ENCODE measurements at places on chromosomes 6 and 20.

DNA sequence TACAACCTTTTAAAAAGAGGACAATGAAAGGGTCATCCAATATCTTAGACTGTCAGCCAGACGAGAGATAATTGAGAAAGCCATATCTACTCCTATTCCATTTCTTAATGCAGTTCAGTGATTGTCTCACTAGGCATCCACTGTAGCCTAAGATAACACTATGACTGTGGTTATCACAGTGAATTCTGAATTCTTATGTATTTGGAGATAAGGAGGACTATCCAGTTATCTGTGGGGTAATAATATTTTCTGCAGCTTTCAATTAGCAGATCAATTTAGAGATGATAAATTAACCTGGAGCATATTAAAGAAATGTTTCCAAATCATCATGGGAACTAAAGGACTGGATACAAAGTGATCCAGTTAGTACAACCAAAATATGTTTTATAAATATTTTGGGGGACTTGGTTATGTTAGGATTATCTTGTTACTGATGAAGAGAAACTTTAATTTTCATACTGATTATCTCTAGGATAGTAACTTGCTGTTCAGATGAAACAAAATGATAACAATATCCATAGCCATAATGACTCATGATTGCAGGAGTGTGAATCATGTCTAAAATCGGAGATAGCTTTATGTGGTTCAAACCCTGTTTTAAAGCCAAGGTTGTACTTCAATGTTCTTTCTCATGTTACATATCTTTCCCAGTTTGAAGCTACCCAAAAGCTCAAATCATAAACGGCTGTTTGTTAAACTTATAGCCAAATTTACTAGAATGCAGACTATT lies 1152.0 kb downstream of the HACE1 start:
- DNase-seq, result no peak

DNA sequence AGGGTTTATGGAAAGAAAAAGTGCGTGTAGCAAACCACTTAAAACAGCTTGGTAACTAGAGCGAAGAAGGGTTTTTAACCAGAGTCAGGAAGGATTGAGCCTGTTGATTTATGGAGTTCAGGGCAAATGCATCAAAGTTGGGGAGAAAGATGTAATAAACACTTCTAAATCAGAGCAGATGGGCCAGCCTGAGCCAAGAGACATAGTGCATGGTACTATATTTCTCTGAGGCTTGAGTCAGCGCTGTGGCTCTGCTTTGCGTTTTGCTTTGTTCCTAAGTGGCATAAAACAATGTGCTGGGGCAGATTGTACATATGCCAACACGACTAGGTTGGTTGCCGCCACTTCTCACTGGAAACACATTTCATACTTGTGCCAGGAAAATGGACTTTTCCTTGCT lies 111.3 kb downstream of the BCKDHB start:
- DNase-seq, result no peak

- no peak for DNase-seq
Observed at GRCh38 chr6:142184307-142184706, 37.2 kb downstream of the VTA1 start.

DNA sequence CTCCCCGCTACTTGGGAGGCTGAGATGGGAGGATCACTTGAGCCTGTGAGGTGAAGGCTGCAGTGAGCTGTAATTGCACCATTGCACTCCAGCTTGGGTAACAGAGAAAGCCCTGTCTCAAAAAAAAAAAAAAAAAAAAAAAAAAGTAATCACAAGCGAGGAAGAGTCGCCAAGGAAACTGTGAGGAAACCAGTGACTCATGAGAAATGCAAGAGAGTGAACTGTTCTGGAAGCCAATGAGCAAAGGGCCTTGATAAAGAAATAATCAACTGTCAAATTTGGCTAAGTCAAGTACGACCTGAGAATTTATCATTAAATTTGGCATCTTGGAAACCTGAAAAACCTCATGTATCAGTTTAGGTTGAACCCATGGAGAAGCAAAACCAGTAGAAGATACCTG lies 16.1 kb upstream of the LAMP5 start:
- no peak for DNase-seq

- DNase-seq, result no peak
Observed at GRCh38 chr6:28910901-28911690, 12.7 kb downstream of the TRIM27 start.

DNA sequence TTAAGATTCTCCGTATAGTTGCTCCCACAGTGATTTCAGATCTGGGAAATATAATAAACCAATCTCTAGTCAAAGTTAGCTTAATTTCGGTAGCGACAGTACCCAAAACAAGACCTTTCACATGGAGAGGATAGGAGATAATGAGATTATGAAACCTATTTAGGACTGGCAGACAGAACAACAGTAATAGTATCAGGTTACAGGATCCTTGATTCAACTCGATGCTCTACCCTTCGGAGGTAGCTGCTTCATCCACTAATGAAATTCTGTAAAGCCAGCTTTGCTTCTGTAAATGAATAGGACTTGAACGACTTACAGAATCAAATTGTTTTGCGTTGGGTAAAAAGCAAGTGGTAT lies 534 bp upstream of the AKIRIN2 start:
- no peak for DNase-seq

- no peak for DNase-seq
Observed at GRCh38 chr6:138162955-138163575, 1.3 kb downstream of the ARFGEF3 start.

DNA sequence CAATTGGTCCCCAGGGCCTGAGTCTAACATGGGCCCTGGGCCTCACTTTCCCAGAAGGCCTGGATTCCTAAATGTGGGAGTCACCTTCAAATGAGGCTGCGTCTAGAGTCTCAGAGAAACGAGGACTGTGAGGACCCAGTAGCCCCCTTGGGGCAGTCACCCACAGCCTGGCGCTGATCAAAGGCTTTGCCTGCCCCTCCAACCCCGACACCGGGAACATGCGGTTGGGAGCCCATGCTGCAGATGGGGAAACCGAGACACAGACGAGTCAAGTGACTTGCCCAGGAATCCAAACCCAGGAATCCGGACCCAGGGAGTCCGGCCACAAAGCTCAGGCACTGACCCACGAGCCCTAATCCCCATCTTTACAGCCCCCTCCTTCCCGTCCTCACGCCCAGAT lies 209.7 kb downstream of the PREX1 start:
- DNase-seq, result no peak

GRCh38 chr6:163637524-163637923 lies 223.0 kb downstream of the QKI start:
- no peak for DNase-seq

DNA sequence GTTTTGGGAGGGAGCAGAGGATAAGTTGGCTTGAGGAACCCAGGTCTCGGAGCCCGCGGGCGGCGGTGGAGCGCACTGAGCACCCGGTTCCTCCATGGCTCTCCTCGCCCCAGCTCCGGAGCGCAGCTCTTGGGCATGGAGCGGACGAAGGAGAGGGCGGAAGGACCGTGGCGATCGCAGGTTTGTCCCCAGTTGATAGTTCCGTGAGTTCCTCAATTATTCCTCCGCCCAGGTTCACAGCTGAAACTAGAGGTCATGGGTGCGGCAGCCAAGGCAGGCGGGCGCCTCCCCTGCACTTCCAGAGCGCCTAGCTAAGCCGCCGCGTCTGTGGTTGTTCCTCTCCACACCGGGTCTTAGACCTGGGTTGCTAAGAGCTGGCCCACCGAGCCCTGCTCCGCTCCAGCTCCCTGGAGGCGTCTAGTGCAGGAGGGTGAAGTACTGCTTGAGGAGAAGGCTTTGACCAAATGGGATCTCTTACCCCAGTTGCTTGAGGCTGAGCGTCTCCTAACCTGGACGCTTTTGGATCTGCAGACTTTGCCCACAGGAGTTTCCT lies at the start of gene HTR1B:
HTR1B (minus strand) TSS at position 184 of the 553 bp plus-strand sequence; CDS start at position 96, 88 bp downstream.
- no peak for DNase-seq

GRCh38 chr6:32852844-32853540 lies 512 bp downstream of the TAP1 start:
- peak; percentile 34 for DNase-seq

GRCh38 chr6:40336296-40336695 lies 250.9 kb downstream of the LRFN2 start:
- DNase-seq, result no peak
